ENCODE measurements at places on chromosomes 6 and 20. TPM values are rescaled to one million over a fixed set of nuclear protein-coding genes. Genes with fewer than 3 reads are reported as not detected.

Gene MCCD1
- total RNA-seq, result not detected

Gene ACSS1
- total RNA-seq, result not detected

- DNase-seq, result no peak
Observed at GRCh38 chr6:122322824-122323223, 76.6 kb upstream of the HSF2 start.

Gene NR2E1
- 0.25 TPM for total RNA-seq

DNA sequence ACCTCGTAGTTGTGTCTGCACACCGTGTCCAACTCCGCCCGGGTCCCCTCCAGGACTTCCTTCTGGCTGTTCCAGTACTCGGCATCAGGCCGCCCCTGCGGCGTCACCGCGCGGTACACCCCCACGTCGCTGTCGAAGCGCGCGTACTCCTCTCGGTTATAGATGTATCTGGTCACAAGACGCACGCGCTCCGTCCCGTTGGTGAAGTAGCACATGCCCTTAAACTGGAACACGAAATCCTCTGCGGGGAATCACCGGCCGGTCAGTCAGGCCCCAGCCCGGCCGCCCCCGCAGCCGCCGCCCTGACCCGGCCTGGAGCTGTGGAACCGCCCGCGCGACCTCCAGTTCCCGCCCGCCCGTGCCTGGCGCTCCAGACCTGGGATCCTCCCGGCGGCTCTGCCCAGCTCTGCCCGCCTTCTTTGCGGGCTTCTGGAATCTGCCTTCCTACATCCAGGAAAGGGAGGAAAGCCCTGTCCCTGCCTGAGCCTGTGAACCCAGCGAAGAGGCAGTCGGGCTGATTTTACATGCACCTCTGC is 1.6 kb downstream of the HLA-DQB1 start:
- peak; percentile 10 for DNase-seq
